ENCODE measurements at places on chromosomes 11 and 22. TPM values are rescaled to one million over a fixed set of nuclear protein-coding genes. Genes with fewer than 3 reads are reported as not detected.

ANGPTL5 gene
- 0.14 TPM for polyA plus RNA-seq

- DNase-seq, result no peak
Measured at GRCh38 chr11:813456-814096, 3.8 kb downstream of the RPLP2 start.

OR52E8 gene
- polyA plus RNA-seq, result not detected

DNA sequence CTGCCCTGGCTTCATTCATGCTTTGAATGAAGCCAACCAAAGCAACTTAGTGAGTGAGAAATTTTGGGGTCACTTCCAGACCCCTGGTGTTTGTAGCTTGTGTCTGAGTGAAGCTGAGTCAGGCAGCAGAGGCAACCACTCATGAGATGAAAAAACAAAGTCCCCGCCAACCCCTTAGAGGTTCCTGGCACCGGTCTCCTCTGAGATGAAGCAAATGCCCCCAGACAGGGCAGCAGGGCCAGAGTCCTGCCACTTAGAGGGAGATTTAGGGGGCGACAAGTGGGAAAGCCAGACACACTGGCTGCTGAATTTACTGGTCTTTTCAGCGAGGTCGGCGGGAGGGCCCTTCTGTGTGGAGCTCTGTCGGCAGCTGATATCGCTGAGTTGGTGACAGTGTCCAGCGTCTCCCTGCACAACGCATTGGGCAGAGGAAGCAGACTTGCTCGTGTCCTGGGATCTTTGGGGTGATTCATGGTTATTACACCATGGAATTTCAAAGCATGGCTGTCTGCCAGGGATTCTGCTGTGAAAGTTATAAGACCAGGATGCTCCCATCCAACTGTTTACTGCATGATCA, 482.6 kb downstream of the MIAT start:
- no peak for DNase-seq

All from left renal pelvis (tissue), 4 donors.